ENCODE measurements at places on chromosomes 5 and 9. TPM values are rescaled to one million over a fixed set of nuclear protein-coding genes. Genes with fewer than 3 reads are reported as not detected.

NRG2 gene
- 7.3 TPM for total RNA-seq

GRCh38 chr5:73540192-73540591, 25.2 kb downstream of the ANKRA2 start:
- no peak for DNase-seq

DNA sequence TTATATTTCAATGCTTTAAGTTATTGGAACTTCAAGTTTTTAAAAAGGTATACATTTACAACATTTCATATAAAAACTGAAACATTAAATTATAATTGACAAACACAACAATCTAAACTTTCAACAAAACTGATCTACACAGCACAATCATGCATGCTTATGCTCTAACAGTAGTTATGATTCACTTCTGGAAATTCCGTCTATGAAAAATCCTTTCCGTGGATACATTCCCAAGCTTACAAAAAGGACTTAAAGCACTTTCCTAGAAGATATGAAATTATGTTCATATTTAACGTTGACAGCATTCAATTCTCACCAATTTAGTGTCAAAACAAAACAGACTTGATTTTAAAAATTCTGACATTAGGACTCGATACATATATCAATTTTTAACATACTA, 3.7 kb downstream of the HNRNPH1 start:
- no peak for DNase-seq

- DNase-seq = no peak
Measured at GRCh38 chr9:24817756-24818155, 272.1 kb upstream of the IZUMO3 start.

DNA sequence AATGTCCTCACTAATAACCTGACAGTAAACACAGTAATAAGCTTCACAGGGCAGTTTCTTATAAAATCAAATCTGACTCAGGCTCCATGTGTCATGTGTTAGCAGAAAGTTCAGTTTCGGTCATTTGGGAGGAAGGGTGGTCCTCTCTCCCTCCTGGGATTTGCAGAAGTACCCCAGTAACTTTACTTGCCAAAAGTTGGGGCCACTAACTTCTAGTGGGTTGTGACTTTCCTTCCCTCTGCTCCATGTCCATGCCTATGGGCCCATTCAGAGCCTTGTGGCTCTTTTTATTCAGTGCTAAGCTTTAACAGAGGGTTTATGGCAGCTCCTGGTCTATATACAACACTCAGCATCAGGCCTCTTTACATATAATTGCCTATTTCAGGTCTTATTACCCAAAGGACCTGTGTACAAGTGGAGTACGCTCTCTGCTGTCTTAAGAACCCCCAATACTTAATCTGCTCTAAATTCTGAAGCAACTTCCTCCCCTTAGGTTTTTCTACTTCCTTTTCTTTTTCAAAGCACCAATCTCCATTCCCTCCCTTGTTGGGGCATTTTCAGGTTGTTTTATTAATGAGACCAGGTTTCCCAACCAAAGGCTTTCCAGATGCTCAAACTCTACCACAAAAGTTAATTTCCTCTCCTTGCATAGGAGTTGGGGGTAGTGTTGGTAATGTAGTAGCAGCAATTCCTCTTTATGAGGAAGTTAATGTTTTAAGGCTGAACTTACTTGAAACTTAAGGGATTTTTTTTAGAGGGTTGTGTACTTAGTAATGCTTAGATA, 107.7 kb downstream of the CCDC192 start:
- DNase-seq = no peak
